ENCODE measurements at places on chromosomes 3 and 15.

DNA sequence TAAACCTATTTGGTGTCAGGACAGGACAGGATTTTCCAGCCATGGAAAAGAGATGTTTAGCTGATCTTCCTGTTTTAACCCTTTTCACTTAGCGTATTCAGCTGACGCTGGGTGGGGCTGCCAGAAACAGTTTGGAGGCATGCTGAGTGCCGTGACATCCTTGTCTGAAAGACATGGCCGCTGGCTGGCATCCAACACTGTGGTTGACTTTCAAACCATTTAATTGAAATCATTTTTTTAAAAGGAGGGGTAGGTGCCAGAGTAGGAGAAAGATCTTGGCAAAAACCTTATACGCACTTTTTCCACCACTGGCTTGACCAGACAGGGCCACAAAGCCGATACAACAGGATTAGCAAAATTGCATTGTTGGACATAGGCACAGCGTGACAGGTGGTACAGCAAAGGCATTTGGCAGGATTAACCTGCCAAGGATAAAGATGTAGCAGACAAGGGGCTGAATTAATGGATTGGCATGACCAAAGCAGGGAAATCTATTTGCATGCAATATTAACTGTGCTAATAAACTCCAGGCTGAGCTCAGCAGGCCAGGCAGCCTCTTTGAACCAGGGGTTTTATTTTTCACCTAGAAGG, 131.8 kb upstream of the TOPAZ1 start:
- H3K4me1 ChIP-seq, result peaks cover 48% of the 10 kb centered on the region
- no peak overlapping the region for H3K4me3 ChIP-seq
- no peaks in the 10 kb centered on the region for H3K27me3 ChIP-seq
- peaks cover 9% of the 10 kb centered on the region for H3K36me3 ChIP-seq
- H3K27ac ChIP-seq, result peak overlapping the region; percentile 81

DNA sequence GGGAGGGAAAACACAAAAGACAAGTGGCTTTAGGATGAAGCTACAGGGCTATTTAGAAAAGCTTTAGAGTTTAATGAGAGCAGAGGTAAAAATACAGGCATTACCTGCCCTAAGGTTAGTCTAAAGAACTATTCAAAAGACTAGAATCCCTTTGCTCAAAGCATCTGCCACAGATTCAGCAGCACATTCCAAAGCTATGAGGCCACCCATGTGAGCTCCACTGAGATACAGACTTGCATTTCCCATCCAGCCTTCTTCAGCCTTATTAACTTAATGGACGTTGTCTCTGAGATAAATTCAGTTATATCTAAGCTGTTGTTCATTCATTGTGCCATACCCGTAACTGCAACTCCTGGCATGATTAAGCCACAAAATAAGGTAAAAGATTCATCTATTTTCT, 25.4 kb downstream of the CXCR6 start:
- peaks cover 54% of the 10 kb centered on the region for H3K36me3 ChIP-seq
- no peaks in the 10 kb centered on the region for H3K27me3 ChIP-seq
- peak overlapping the region; percentile 70 for H3K27ac ChIP-seq
- no peak for DNase-seq
- H3K4me3 ChIP-seq, result no peak overlapping the region
- peaks cover 51% of the 10 kb centered on the region for H3K4me1 ChIP-seq

DNA sequence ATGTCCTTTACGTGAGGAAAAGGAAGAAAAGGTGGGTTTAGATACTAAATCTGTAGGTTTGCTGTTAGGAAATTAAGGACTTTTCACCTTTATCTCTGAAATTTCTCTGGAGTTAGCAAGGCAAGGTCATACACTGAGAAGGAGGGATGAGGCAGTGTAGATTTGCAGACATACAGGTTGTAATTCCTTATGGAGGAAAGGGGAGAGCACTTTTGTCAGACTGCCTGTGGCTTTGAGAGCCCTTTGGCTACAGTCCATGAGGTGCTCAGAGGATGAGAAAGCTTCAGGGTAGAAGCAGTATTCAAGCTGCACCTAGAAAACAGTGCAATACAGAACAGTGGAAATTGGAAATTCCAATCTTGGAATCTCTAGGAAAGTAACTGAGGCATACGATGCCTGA, 8.3 kb downstream of the RPL14 start:
- DNase-seq, result no peak
- H3K27me3 ChIP-seq, result no peaks in the 10 kb centered on the region
- no peak overlapping the region for H3K27ac ChIP-seq
- no peak overlapping the region for H3K4me3 ChIP-seq
- peaks cover 33% of the 10 kb centered on the region for H3K36me3 ChIP-seq
- no peaks in the 10 kb centered on the region for H3K4me1 ChIP-seq

GRCh38 chr3:148077318-148077923, 620.3 kb upstream of the AGTR1 start:
- DNase-seq, result no peak
- H3K36me3 ChIP-seq, result no peaks in the 10 kb centered on the region
- H3K4me3 ChIP-seq, result no peak overlapping the region
- no peaks in the 10 kb centered on the region for H3K27me3 ChIP-seq
- peaks cover 7% of the 10 kb centered on the region for H3K4me1 ChIP-seq
- no peak overlapping the region for H3K27ac ChIP-seq

GRCh38 chr3:115580566-115580965, 42.7 kb upstream of the GAP43 start:
- no peaks in the 10 kb centered on the region for H3K4me1 ChIP-seq
- DNase-seq, result no peak
- H3K36me3 ChIP-seq, result no peaks in the 10 kb centered on the region
- H3K27me3 ChIP-seq, result no peaks in the 10 kb centered on the region
- no peak overlapping the region for H3K27ac ChIP-seq

DNA sequence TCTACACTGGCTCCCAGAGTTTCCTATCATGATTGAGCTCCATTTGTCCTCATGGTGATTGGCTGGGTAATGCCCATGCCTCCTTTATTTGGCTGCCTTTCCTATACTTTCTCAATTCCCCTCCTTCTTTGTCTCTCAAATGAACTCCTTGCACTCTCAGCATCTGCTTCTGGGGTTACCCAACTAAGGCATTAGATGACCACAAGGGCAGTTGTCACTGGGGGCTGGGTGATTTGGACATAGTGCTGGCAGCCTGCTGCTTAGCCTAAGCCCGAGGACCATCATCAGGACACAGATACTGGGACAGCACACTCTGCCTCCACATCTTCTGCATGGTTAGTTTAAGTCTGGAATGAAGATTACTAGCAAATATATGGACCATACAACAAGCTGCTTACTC, 49.2 kb upstream of the LRRFIP2 start:
- H3K27me3 ChIP-seq, result no peaks in the 10 kb centered on the region
- no peak overlapping the region for H3K4me3 ChIP-seq
- peaks cover 4% of the 10 kb centered on the region for H3K4me1 ChIP-seq
- H3K27ac ChIP-seq, result no peak overlapping the region

GRCh38 chr3:112390783-112391641, 58.1 kb downstream of the CD200 start:
- peak overlapping the region; percentile 68 for H3K27ac ChIP-seq
- no peaks in the 10 kb centered on the region for H3K27me3 ChIP-seq

DNA sequence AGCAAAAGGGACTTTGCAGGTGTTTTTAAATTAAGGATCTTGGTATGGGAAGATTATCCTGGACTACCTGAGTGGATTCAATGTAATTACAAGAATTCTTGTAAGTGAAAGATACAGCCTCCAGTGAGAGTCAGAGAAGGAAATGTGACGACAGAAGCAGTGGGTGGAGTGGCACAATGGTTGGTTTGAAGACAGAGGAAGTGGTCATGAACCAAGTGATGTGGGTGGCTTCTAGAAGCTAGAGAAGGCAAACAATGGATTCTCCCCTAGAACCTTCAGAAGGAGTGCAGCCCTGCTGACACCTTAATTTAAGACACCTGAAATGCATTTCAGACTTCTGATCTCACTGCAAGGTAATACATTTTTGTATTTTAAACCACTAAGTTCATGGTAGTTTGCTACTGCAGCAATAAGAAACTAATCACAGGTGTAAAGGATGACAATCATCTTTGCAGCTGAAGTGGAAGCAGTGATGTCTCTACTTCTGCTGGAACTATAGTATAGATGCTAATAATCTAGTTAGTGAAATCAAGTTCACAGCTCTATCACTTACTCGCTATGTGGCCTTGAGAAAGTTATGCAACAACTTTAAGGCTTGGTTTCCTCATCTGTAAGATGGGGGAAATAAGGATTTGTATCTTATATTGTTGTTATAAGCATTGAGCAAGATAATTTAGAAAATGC, 403.4 kb upstream of the SUCLG2 start:
- no peak for DNase-seq
- H3K36me3 ChIP-seq, result no peaks in the 10 kb centered on the region
- H3K27ac ChIP-seq, result no peak overlapping the region
- no peak overlapping the region for H3K4me3 ChIP-seq

DNA sequence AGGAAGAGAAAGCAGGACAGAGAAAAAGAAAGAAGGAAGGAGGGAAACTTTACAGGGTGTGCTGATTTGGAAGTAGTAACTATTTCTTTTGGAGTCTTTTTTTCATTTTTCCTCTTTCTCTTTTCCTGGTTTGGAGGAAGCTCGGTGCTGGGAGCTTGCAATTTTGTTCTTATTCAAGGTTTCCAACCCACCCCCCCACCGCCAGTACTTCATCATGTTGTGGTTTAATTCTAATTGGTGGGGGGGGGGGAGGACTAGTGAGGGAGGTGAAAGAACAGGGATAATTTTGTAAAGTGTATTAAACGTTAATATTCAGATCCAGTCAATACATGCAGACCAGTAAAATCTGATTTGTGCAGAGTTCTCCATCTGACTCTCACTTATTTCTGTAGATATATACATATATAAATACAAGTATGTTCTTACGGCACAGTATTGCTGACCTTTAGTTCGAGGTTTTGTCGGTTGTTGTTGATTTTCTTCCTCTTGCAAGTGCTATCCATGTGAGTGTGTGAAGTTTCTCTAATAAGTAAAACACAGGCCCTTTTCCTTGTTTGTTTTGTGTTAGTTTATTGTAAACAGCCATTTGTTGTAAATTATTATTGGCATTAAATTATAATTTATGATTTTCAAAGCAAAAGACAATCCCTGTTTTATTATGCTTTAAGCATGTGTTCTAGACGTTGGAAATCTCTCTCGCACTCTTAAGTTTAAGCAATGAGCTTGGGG, 9.3 kb downstream of the NR2F2 start:
- DNase-seq, result no peak
- peak overlapping the region; percentile 49 for H3K4me3 ChIP-seq
- peaks cover 6% of the 10 kb centered on the region for H3K36me3 ChIP-seq
- H3K27me3 ChIP-seq, result no peaks in the 10 kb centered on the region
- H3K27ac ChIP-seq, result peak overlapping the region; percentile 97

GRCh38 chr3:7977245-7978086, 524.2 kb upstream of the LMCD1 start:
- no peak for DNase-seq
- no peak overlapping the region for H3K27ac ChIP-seq
- no peaks in the 10 kb centered on the region for H3K36me3 ChIP-seq
- H3K27me3 ChIP-seq, result no peaks in the 10 kb centered on the region

DNA sequence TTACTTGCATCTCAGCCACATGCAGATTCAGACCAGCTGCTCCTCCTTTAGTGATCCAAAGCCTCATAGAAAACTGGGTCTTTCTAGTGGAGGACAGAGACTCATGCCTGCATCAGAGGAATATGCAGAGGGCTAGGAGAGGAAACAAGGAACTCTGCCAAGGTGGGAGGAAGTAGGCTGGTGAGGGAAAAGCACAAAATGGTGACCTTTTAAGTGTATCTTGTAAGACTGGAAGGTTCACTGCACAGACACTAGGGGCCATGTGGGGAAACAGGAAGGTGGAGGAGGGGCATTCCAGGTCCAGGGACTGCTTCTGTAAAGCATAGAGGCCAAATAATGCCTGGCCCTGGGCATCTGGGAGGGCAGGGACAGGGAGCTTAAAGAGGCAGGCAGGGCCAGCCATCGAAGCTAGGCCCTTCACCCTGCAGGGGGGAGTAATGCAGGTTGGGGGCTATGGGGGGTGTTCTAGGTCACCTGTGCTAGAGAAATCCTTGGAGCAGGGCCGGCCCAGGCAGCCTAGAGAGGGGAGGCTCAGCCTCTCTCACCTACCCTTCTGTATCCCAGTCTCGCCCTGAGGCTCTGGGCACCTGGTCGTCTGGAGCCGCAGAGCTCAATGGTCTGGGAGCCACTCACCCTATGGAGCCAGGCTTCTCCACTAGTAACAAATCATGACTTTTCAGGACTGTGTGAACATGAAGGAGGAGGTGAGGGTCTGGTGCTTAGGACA, 117.7 kb downstream of the DNAJB8 start:
- no peaks in the 10 kb centered on the region for H3K27me3 ChIP-seq
- peaks cover 13% of the 10 kb centered on the region for H3K4me1 ChIP-seq
- no peak for DNase-seq
- H3K4me3 ChIP-seq, result no peak overlapping the region
- no peak overlapping the region for H3K27ac ChIP-seq
- H3K36me3 ChIP-seq, result no peaks in the 10 kb centered on the region

- no peaks in the 10 kb centered on the region for H3K27me3 ChIP-seq
- peak overlapping the region; percentile 4 for H3K4me3 ChIP-seq
- DNase-seq, result peak; percentile 48
- H3K36me3 ChIP-seq, result no peaks in the 10 kb centered on the region
- peak overlapping the region; percentile 87 for H3K27ac ChIP-seq
- peaks cover 21% of the 10 kb centered on the region for H3K4me1 ChIP-seq
These were observed 691 bp downstream of the MAP2K1 start for GRCh38 chr15:66387163-66388042.

DNA sequence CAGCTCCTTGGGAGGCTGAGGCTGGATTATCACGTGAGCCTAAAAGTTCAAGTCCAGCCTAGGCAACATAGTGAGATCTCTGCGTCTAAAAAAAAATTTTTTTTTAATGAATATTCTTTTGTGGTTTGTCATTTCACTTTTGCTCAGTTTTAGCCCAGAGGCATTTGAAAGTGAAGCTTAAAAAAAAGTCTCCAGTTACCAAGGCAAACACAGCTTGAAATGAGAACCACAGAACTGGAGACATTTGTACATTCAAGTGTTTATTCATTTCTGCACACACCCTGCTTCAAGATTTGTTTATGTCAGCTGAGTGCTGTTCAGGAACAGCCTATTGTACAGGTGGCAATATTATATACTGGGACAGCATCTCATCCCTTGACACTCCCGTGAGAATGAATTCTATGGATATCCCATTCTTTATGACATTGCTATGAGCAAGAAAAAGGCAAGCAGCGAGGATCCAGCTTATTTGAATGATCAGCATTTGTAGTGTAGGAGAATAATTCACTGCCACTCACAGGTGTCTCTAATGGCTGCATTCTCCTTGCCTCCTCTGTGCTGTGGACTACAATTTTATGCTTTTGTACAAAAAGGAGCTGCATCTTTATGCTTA, 444.8 kb upstream of the GRM7 start:
- H3K36me3 ChIP-seq, result no peaks in the 10 kb centered on the region
- no peaks in the 10 kb centered on the region for H3K27me3 ChIP-seq
- no peak overlapping the region for H3K27ac ChIP-seq
- DNase-seq, result no peak

DNA sequence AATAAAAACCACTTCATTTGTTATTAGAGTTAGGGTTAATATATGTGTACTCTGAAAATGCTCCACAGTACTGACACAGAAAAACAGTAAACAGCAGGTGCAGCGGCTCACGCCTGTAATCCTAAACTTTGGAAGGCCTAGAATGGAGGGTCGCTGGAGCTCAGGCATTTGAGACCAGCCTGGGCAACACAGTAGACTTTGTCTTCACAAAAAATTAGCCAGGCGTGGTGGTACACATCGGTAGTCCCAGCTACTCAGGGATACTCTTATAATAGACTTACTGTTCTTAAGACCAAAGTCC, 40.3 kb downstream of the UACA start:
- no peak overlapping the region for H3K4me3 ChIP-seq
- peaks cover 52% of the 10 kb centered on the region for H3K4me1 ChIP-seq
- H3K27ac ChIP-seq, result no peak overlapping the region
- H3K36me3 ChIP-seq, result no peaks in the 10 kb centered on the region
- DNase-seq, result no peak

- H3K27ac ChIP-seq, result no peak overlapping the region
- H3K36me3 ChIP-seq, result no peaks in the 10 kb centered on the region
- H3K27me3 ChIP-seq, result no peaks in the 10 kb centered on the region
- no peak for DNase-seq
- no peak overlapping the region for H3K4me3 ChIP-seq
- H3K4me1 ChIP-seq, result no peaks in the 10 kb centered on the region
These were observed 66.0 kb upstream of the ARL8B start for GRCh38 chr3:5056111-5056391.
